ENCODE measurements at places on chromosomes 4 and X.
A peak's percentile ranks its signal among the peaks of the same experiment; 100 is the strongest.

DNA sequence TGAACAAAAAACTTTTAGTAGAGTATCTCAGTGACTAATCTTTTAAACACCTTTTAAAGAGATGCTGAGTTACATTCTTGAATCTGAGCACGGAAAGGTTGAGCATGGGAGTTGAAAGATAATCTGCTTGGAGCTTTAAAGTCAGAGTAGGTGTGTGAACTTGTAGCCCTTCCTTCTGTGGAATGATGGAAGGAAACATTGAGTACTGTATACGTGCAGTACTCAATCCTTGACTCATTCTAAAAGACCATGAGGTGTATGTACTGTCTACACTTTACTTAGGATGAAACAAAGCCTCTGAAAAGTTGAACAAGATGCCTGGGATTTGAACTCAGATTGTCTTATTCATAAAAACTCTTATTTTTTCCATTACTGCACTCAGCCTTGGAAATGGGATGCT, 3.4 kb downstream of the ENOPH1 start:
- no peak for DNase-seq

DNA sequence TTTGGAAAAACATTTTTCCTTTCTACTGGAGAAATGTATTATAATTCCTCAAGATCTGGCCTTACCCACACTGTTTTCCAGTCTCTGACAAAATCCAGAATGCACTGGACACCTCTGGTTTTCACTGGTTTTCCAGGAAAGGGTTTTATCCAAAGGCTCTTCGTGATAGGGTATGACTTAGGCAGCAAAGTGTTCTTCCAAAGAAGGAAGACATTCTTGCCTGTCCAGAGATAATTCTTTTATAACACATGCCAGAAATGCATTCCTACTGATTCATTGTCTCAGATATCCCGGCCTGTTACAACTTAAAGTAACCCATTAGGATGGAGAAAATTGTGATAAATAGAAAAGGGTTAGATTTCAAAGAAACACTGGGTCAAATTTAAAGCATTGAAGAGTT, 2343.1 kb downstream of the PCDH7 start:
- DNase-seq: no peak

DNA sequence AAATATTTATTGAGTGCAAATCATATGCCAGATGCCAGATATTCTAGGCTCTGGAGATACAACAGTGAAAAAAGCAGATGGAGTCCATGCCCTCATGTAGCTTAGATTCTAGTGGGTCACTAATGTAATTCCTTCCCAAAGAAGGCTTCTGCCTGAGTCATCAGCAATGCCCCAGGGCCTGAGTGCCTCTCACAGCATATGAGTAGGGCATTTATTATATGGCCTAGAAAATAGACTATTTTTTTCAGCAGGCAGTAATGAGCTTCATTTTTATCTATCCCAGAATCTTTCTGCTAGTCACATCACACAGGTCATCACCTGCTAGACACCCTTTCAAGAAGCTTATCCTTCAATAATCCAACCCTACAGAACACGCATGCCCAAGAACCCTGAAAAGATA, 22.3 kb downstream of the TMEM31 start:
- DNase-seq: no peak

DNA sequence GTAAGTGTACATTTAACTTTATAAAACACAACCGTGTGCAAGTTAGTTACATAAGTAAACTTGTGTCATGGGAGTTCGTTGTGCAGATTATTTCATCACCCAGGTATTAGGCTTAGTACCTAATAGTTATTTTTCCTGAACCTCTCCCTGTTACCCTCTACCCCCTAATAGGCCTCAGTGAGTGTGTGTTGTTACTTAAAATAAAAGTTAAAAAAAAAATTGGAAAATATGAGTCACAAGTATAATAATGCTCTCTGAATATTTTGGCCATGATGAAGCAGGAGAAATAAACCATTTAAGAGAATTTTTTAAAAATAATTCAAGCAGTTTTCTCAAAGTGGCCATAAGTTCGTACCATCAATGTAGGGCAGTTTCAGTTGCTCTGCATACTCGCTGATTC, 105.1 kb upstream of the GRID2 start:
- no peak for DNase-seq

DNA sequence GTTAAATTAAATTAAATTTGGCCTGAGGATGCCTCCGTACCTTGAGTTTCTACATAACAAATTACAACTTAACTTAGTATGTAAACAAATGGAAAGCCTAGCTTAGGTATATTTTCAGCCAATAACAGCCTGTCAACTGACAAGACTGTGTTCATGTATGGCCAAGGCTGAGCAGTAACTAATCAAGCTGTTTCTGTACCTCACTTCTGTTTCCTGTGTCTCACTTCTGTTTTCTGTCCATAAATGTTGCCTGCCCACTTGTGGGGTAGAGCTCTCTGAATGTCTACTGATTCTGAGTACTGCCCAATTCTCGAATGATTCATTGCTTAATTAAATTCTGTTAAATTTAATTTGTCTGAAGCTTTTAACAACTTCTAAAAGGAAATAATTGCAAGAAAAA, 445.2 kb downstream of the PCDH11X start:
- no peak for DNase-seq

DNA sequence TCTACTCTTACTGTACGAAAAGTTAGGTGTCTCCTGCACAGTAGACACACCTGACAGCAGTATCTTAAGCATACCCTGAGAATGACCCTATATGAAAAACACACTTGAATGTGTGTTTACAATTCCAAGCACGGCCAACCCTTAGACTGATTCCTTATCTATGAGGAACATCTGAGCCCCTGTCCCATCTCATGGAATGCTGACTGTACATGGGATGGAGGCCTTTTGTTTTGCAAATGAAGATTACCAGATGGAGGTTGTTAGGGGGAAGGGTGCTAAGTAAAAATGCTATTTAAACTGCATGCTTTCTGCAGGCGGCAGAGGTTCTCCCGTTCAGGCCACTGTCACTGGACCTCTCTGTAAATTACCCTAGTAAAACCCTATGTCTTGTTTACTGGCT, 2.2 kb downstream of the PAQR3 start:
- DNase-seq: no peak

GRCh38 chr4:88251924-88252323, 32.4 kb downstream of the PPM1K start:
- DNase-seq: no peak

GRCh38 chrX:107629540-107629909, 1.2 kb downstream of the PRPS1 start:
- peak; percentile 13 for DNase-seq

- DNase-seq: no peak
Observed at GRCh38 chr4:120709991-120710390, 212.5 kb downstream of the PRDM5 start.

DNA sequence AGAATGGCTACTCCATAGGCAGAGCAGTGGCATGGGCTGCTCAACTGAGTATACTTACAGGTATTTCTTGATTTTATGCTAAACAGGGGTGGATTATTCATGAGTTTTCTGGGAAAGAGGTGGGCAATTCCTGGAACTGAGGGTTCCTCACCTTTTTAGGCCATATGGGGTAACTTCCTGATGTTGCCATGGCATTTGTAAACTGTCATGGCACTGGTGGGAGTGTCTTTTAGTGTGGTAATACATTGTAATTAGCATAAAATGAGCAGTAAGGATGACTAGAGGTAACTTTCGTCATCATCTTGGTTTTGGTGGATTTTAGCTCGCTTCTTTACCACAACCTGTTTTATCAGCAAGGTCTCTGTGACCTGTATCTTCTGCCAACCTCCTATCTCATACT, 48.2 kb upstream of the HPSE start:
- no peak for DNase-seq

DNA sequence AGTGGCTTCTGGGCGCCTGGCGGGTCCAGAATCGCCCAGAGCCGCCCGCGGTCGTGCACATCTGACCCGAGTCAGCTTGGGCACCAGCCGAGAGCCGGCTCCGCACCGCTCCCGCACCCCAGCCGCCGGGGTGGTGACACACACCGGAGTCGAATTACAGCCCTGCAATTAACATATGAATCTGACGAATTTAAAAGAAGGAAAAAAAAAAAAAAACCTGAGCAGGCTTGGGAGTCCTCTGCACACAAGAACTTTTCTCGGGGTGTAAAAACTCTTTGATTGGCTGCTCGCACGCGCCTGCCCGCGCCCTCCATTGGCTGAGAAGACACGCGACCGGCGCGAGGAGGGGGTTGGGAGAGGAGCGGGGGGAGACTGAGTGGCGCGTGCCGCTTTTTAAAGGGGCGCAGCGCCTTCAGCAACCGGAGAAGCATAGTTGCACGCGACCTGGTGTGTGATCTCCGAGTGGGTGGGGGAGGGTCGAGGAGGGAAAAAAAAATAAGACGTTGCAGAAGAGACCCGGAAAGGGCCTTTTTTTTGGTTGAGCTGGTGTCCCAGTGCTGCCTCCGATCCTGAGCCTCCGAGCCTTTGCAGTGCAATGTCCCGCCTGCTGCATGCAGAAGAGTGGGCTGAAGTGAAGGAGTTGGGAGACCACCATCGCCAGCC, at the start of gene ATOH1:
Gene ATOH1 (plus strand): TSS at position 422 of the 663 bp plus-strand sequence. CDS start 174 bp downstream, at position 596.
- no peak for DNase-seq

DNA sequence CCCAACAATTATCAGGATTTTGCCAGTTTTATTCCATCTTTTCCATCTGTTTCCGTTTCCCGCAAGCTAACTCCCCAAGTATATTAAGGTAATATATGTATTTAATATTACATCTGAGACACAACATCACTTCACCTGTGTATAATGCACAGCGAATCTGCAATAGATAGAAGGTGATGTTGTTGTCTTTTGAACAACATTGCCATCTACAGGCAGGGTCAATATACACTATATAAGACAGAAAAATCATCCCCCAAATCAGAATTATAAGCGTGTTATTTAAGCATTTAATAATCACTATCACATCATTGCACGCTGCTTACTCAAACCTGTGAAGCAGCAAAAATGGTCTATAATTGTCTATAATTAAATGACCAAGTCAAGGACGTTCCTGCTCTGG, 1115.5 kb downstream of the NLGN4X start:
- DNase-seq: no peak

- no peak for DNase-seq
Observed at GRCh38 chr4:145277011-145277410, 96.6 kb upstream of the OTUD4 start.

DNA sequence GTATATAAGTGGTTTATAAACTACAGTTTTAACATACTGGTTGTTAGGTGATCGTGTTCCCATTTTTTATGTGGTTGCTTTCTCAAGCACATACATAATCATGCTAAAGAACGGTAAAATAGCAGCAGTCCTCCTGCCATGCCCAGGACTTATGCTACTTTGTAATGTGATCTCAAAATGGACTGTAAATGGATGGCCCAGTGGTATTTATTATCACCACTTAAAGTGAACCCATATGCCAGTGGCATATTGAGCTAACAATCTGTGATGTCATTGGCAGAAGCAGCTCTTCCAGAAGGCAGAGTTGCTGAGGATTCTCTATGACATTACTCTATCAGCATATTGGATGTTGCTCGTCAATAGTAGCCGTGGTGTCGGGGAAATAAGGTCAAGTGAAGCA, 28.6 kb downstream of the ANK2 start:
- DNase-seq: no peak

DNA sequence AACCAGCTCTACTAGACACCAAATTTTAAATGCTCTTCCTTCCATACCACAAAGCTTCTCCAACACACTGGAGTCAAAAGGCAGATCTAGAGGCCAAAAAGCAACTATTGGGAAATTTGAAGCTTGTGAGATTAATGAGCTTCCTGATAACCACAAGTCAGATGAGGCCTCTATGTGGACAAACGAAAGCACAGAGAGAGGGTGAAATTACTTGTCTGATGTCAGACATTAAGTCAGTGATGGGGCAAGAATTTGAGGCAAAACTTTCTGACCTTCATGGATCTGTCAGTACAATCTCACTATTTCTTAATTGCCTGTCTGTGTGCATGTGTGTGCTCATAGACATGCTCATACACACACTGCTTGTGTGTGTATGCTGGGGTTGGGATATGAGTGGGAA, 103.6 kb downstream of the GUCY2F start:
- no peak for DNase-seq

- DNase-seq: no peak
Observed at GRCh38 chr4:17252131-17252530, 259.8 kb downstream of the QDPR start.

DNA sequence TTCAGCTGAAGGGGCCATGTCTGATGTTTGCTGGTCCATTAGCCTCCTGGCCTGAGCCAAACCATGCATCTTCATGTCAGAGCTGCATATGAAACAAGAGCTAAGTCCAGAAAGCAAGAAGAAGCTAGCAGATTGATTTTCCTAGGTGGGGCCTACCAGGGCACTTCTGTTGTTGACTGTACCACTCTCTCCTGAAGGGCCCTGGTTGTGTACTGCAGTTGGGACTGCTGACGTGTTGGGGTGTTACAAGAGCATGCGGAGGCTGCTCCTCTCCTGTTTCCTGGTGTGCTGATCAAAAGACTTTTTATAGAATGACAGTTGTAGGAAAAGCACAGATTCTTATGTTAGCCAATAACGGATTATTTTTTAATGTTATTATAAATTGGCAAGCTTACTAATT, 145.1 kb downstream of the TBL1X start:
- DNase-seq: no peak

DNA sequence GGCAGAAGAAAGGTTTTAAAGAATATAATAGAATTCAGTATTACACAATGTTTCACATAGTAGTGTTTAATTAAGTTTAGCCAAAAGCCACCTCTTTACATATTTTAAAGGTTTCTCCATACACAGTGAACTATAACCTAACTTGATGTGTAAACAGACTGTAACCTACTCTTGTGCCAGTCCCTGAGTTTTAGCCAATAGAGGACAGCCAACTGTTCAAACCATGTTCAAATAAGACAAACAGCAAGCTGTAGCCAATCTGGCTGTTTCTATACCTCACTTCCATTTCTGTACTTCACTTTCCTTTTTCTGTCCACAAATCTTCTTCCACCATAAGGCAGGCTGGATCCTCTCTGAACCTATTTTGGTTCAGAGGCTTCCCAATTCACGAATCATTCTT, 65.2 kb downstream of the TEX13C start:
- DNase-seq: no peak

DNA sequence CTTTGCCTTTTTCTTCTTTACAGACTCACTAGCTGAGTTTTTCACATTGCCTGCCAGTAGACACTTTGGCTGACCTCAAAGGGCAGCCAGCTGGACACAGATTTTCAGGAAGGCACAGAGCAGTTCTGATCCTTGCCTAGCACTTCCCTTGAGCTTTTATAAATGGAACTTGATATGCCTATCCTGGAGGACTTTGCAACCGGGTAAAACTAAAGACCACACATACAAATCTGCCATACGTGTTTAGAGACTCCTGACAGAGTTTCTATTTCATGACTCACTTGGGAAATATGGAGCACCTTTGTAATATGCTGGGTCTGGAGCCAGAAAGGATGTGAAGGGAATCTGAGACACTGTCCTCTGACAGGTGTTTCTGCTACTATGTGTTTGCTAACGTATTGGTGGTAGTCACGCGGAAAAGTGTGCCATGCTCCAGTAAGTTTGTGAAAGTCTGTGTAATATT, 56.7 kb upstream of the RASSF6 start:
- no peak for DNase-seq

- DNase-seq: no peak
Observed at GRCh38 chr4:104859601-104860237, 287.0 kb upstream of the TET2 start.

- DNase-seq: no peak
Observed at GRCh38 chrX:139949703-139950102, 15.6 kb downstream of the CXorf66 start.

GRCh38 chr4:86038037-86038436, 321.8 kb downstream of the MAPK10 start:
- no peak for DNase-seq

GRCh38 chr4:77047037-77047436, 28.8 kb downstream of the CCNI start:
- no peak for DNase-seq
